RPMI7951 (cell line): ENCODE measurements at places on chromosomes 12 and 14.

DNA sequence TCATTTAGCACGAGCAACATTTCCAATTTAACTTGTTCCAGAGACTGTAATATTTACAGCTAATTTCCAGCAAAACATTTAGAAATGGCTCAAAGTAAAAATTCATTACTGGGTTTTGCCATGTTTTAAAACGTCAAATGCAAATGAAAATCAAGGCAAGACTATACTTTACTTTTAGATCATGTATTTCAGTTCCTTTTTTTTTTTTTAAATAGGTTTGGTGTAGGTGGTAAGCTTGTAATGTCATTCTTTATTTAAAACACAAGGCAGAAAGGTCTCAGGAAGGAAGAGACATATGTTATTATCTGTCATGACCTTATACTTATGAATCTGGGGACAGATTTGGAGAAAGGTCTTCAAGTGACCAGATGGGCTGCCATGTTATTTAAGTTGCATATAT is 54.1 kb downstream of the GRIP1 start:
- no peak for DNase-seq

- DNase-seq: no peak
Measured at GRCh38 chr12:26204612-26205289, 9.4 kb downstream of the SSPN start.

DNA sequence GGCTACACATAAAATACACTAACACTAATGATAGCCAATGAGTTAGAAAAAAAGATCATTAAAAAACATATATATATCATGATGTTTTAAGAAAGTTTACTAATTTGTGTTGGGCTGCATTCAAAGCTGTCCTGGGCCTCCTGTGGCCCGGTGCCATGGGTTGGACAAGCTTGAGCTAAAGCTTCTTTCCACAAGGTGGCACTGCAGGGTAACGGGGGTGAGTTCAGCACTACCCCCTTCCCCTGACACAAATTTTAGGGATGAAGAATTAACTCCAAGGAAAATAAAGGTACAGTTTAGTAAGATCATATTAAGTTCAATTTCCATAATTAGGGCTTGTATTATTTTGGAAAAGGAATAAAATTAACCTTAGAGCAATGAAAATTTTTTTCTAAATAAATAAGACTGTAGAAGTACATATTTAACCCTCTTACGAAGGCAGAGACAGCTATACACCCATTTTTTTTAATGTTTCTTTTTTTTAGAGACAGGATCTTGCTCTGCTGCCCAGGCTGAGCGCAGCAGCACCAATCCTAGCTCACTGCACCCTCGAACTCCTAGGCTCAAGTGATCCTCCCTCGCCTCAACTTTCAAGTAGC is 38.9 kb downstream of the PPP1R13B start:
- DNase-seq: peak; percentile 52

GRCh38 chr12:106517314-106517713 is 65.5 kb upstream of the RFX4 start:
- DNase-seq: no peak

- DNase-seq: peak; percentile 2
Measured at GRCh38 chr12:32891956-32892355, 4.6 kb downstream of the PKP2 start.

DNA sequence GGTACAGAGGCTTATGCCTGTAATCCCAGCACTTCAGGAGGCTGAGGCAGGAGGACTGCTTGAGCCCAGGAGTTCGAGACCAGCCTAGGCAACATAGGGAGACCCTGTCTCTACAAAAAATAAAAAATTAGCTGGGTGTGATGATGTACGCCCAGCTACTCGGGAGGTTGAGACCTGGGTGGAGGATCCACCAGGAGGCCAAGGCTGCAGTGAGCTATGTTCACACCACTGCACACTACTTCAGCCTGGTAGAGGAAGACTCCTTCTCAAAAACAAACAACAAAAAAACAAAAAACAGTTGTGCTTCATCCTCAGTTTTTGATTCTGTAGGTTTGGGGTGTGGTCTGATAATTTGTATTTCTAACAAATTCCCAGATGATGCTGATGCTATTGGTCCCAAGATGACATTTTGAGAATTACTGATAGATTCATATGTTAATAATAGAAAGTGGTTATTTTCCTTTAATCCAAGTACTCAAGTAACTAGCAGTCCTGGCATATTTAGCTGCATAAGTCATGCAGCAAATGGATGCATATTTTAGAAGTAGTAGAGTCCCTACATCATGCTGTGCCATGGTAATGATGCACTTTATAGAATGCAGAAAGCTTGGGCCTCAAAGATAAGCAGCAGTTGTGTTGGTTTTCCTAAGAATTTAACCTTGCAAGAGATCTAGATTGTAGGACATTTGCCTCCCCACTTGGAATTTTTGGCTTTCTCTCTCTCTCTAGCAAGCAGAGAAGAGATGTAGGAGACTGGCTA is 76.1 kb upstream of the PAWR start:
- DNase-seq: no peak

GRCh38 chr12:86838711-86839110 is 582.5 kb upstream of the MGAT4C start:
- DNase-seq: no peak

DNA sequence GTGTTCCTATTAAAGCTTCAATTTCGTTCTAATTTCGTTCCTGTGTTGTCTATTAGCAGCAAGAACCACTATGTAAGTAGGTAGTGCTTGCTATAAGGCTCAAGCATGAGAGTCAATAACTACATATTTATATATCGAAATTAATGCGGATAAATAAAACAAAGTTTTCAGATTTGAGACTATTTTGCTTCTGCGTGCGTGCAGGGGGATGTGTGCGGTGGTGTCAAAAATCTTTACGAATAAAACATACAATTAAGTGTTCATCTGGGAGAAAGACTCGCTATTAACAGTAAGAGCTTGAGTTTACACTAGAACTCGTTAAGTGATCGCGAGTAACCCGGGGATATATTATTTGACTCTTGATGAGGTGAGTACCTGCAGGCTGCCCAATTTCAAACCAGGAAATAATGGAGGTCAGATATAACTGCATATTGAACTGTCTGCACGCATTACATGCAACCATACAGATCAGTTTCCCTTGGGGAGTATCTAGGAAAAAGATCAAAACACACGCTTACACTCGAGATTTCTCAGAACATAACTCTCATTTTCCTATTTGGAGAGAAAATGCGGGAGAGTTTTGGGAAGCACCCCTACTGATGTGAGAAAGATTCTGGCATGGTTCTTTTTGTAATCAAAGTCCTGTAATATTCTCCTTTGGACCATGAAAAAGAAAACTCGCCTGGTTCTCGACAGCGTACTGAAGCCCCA is 813 bp downstream of the TWF1 start:
- DNase-seq: peak; percentile 4

DNA sequence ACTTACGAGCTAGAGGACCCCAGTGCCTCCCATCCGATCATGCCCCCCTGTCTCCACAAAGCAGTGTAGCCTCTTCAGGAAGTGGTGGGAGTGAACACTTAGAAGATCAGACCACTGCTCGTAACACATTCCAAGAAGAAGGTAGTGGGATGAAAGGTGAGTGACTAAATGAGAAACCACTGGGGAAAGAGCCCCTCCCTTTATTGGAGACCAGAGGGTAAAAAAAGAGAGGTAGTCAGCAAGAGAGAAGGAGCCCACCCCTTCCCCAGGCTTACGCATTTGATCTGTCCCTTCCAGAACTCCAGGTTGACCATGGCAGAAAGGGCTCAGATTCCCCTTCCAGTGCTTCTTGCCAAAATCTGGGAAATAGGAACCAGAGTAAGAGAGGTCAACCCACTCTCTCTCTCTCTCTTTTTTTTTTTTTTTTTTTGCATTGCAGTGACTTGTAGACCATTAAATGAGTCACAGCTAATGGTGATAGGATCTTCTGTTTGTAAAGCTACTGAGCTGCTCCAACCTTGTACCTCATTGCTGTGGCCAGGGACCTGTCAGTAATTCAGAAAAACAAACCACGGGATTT is 165.4 kb downstream of the GCH1 start:
- peak; percentile 82 for DNase-seq

GRCh38 chr12:45256721-45257120 is 40.8 kb downstream of the ANO6 start:
- DNase-seq: no peak

- peak; percentile 40 for DNase-seq
Measured at GRCh38 chr14:100662879-100663760, 63.6 kb upstream of the DLK1 start.

DNA sequence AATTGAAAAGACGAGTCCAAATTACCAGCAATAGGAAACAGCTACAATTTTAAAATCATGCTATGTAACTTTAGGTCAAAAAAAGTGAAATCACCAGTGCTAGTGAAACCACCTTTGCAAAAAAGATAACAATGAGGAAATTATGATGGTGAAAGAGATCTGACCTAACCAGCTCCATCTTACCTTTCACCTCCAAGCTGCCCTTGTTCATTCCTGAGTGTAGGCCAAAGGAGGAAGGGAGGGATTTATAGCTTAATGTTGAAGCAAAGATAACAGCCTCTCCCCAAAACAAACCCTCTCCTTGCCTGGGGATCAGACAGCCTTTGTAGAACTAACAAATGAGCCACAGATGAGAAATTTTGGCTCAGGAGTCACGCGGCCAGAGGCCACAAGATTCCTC is 83.2 kb upstream of the EIF5 start:
- no peak for DNase-seq

DNA sequence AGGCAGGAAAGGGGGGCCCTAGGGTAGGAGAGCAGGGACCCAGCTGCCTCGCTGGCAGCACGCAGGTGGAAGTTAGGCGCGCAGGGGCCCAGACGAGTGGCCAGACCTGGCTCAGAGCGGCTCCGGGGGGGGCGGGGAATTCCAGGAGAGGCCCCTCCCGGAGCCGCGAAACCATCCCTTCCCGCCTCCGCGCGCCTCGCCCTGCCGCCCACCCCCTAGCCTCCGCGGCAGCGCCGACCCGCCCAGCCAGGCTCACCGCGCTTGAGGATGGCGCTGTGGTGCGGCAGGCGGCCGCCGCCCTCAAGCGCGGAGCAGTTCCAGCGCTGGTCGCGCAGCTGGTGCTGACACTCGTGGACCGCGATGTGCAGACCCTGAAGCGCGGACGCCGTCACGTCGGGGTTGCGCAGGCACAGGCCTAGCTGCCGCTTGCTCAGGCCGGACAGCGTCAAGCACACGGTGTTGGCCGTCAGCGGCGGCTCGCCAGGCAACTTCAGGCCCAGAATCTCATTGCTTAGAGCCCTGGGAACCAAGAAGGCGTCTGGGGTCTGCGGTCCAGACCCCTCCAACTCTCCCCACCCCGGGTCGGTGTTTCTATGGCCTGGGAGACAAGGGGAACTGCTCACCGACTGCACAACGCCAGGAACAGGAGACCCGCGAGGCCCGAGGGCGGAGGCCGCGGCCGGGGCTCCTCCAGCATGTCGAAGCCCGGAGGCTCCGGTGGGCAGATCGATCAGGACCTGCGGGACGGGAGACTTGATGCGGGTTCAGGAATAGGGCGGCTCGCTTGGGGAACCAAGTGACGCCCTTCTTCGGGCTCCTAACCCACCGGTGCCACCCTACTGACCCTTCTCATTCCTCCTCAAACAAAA is 1.5 kb downstream of the WNT10B start:
- DNase-seq: no peak

DNA sequence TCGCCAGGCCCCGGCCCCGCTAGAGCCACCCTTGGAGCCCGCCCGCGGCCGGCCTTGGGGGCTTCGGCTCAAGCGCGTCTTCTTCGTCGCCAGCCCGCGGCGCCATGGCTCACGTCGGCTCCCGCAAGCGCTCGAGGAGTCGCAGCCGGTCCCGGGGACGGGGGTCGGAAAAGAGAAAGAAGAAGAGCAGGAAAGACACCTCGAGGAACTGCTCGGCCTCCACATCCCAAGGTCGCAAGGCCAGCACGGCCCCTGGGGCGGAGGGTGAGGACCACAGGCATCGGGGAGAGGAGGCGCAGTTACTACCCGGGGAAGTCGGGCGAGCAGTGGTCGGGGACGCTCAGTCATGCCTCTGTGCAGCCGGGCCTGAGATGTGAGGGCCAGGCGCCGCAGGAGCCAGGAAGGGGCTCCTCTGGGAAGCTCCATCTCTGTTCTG is 573 bp downstream of the ARL6IP4 start:
- DNase-seq: no peak

- DNase-seq: no peak
Measured at GRCh38 chr12:27940245-27940644, 32.3 kb downstream of the PTHLH start.

DNA sequence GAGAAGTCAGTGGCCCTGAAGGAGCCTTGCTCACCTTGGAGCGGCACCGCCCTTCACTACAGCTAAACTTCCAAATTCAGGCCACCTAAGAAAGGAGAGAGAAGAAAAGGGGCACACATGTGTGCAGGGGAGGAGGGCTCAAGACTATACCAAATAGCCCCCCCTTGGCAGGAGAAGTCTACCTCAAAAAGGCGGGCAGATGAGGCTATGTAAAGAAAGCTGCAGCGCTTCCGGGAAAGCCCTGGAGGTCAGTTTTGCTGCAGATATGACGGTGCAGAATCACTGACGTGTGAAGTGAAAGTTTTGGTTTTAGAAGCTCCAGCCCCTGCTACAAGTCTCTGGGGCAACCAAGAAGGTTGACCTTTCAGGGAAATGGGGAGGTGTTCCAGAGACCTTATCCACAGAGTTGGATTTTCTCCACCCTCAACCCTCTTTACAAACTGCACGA is 48.2 kb upstream of the PNMA1 start:
- DNase-seq: no peak

GRCh38 chr12:25071366-25071765 is 122.5 kb upstream of the BCAT1 start:
- no peak for DNase-seq

- DNase-seq: no peak
Measured at GRCh38 chr14:100122481-100123223, 36.8 kb downstream of the DEGS2 start.

- DNase-seq: peak; percentile 3
Measured at GRCh38 chr12:87344699-87345098, 684.5 kb downstream of the C12orf50 start.

DNA sequence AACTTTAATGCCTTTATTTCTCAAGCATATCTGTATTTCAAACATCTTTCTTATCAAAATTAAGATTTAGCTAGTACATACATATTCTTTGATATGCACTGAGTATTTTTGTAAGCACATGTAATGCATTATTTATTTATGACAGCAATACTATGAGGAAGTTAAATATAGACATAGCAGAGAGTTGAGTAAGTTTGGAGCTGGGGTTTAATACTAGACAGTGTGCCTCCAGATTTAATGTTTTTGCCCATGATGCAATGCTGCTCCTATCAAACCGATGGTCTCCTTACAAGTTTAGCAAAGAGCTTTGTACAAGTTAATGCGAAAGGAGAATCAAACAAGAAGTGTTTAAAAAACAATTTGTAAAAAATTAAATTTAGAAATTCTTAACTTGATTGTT is 826.6 kb upstream of the MGAT4C start:
- no peak for DNase-seq

- peak; percentile 48 for DNase-seq
Measured at GRCh38 chr14:72521045-72521444, 372.9 kb downstream of the DPF3 start.

DNA sequence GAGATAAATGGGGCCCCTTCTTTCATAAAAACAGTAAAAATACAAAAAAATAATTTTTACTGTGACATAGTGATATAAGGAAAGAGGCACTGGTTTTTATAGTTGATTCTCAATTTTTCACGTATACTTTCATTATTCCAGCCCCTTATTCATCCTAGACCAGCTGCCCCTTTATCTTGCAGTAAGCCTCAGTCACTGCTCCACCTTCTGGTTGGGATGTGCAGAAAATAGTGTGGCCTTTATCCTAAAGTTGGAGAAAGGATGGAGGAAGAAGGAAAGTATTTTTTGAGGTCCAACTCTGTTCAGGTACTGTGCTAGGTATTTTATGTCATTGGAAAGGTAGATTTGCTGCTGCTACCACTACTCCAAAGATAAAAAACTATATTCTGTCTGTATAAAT is 172.7 kb downstream of the ANO6 start:
- DNase-seq: peak; percentile 45

GRCh38 chr14:90421632-90422020 is 24.8 kb downstream of the CALM1 start:
- DNase-seq: no peak
